HuH-7 (cell line): ENCODE measurements at places on chromosomes 2 and 18.

DNA sequence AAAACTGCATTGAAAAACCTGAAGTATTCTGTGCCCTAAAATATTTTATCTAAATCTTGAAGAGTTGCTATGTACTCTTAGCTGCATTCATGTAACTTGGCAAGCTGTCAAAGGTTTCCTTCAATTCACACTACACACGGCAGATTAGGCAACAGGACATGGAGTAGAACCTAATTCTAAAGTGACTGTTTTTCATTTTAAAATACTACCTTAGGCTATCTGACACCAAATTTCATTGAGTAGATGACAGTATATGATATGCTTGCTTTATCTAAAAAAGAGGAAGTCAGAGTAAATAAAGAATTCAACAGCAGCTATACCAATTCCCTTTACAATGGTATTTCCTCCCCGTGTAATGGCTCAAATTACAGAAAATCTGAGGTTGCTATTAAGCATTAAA, 45.4 kb downstream of the EXOC6B start:
- DNase-seq: no peak

- DNase-seq: no peak
These were observed 129.3 kb downstream of the PRKCE start for GRCh38 chr2:45780541-45781463.

GRCh38 chr2:86793752-86794151, 3.0 kb upstream of the CD8A start:
- DNase-seq: no peak

- no peak for DNase-seq
These were observed 5.5 kb upstream of the RAX start for GRCh38 chr18:59278793-59279192.

- no peak for DNase-seq
These were observed 863.7 kb downstream of the GALR1 start for GRCh38 chr18:78113136-78113939.

- DNase-seq: no peak
These were observed 36.0 kb upstream of the ASAP2 start for GRCh38 chr2:9170458-9171130.

DNA sequence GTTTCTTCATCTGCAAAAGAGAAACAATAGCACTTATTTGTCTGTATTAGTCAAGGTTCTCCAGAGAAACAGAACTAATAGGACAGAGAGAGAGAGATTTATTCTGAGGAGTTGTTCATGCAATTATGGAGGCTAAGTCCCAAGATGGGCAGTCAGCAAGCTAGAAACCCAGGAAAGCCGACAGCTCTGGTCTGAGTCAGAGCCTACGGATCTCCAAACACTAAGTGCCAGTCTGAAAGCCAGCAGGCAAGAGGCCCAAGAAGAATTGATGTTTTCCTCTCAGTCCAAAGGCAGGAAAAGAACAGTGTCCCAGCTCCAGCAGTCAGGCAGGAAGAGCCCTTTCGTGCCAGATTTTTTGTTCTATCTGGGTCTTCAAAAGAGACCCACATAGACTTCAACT, 36.5 kb upstream of the SLC66A3 start:
- no peak for DNase-seq

- no peak for DNase-seq
These were observed 565.3 kb upstream of the ZNF804A start for GRCh38 chr2:184032983-184033382.

- no peak for DNase-seq
These were observed 48.1 kb upstream of the SIGLEC15 start for GRCh38 chr18:45777393-45777792.

GRCh38 chr2:215553946-215554345, 118.1 kb upstream of the FN1 start:
- no peak for DNase-seq

GRCh38 chr2:189178726-189179569, 613 bp downstream of the COL5A2 start:
- no peak for DNase-seq

- no peak for DNase-seq
These were observed 40.9 kb upstream of the NEB start for GRCh38 chr2:151775057-151775740.
